GM03348 (cell line): ENCODE measurements at places on chromosomes 11 and 22.

DNA sequence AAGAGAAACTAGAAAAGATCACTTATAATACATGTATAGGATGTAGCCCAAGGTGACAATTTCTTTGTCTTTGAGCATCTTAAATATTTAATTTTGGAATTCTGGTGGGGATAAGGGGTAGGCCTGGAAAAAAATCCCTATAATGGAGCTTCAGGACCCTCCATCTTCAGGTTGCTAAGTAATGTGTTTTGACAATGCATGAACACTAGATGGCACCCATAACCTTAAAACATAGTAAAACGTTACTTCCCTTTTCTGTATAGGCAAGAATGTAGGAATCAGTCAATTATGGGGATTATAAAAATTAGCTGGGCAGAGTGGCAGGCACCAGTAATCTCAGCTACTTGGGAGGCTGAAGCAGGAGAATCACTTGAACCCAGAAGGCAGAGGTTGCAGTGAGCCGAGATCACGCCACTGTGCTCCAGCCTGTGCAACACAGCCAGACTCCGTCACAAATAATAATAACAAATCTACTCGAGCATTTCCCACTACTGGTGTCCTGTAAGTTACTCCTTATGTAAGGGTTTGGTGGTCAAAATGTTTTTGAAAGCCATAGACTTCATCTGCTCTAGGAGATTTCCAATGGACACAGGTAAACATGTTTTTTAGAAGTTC is 541.9 kb upstream of the CCDC90B start:
- DNase-seq: peak; percentile 50

DNA sequence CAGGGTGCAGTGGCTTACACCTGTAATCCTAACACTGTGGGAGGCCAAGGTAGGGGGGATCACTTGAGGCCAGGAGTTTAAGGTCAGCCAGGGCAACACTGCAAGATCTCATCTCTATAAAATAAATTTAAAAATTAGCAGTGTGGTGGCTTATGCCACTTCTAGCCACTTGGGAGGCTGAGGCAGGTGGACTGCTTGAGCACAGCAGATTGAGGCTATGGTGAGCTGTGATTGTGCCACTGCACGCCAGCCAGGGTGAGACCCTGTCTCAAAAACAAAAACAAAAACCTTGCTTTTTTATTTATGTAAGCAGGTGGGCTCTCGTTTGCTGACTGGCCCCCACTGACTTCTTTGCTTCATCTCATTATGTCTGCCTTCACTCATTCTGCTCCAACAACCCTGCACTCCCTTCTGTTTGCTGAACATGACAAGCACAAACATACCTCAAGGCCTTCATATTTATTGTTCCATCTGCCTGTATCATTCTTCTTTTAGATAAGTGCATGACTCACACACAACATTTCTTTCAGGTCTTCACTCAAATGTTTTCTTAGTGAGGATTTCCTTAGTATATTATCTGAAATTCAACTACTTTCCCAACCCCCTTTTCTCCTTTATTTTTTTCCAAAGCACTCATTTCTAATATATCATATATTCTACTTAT is 32.4 kb upstream of the CLNS1A start:
- DNase-seq: no peak

DNA sequence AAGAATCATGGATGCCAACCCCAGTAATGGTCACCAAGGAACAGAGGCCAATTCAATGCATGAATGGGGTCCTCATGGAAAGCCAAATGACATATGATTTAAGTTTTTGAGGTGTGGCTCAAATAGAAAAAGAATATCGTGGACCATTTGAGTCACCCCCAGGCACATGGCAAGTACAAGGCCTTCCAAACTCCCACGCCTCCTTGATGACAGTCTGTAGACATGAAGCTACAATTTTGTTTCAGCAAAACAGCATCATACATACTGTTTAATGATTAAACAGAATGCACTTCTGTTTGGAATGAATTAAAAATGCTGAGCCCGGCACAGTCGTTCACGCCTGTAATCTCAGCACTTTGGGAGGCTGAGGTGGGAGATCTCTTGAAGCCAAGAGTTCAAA is 7.4 kb downstream of the FADD start:
- no peak for DNase-seq

DNA sequence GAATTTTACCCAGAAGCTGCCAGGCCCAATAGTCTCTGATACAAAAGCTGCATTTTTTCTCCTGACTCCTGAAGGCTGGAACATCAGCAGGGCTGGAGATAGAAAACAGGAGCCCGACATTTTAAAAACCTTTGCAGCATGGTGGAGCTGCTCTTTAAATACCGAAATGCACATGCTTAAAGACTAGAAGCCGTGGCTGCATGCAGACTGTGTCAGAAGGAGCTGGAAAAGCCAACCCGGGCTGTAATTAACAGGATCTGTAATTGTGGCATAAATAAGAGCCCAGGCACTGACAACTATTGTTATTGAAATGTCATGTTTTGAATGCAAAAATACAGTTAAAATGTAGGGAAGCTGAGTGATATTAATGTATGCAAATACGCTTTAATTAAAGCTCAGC is 304.9 kb upstream of the PLET1 start:
- no peak for DNase-seq
